ENCODE measurements at places on chromosomes 11 and 22.

DNA sequence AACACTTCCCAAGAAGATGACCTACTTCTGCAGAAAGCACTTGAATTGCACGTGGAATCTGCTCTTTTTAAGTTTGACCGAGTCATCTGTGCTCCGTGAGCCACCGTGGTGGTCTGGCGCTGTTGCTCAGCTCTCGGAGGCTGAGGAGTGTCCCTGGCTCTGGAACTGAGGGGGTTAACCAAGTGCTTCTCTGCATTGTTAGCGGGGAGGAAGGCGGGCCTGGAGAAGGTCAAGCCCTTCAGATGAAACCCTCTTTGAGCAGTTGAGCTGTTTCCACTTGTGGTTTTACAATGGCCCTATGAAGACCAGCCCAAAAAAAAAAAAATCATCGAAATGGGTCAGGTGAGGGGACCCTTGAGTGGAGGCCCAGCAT is 286.4 kb downstream of the NTM start:
- DNase-seq = no peak

- DNase-seq = no peak
Observed at GRCh38 chr11:104484804-104485554, 321.0 kb upstream of the PDGFD start.

- no peak for DNase-seq
Observed at GRCh38 chr22:25833676-25834075, 91.7 kb downstream of the MYO18B start.

DNA sequence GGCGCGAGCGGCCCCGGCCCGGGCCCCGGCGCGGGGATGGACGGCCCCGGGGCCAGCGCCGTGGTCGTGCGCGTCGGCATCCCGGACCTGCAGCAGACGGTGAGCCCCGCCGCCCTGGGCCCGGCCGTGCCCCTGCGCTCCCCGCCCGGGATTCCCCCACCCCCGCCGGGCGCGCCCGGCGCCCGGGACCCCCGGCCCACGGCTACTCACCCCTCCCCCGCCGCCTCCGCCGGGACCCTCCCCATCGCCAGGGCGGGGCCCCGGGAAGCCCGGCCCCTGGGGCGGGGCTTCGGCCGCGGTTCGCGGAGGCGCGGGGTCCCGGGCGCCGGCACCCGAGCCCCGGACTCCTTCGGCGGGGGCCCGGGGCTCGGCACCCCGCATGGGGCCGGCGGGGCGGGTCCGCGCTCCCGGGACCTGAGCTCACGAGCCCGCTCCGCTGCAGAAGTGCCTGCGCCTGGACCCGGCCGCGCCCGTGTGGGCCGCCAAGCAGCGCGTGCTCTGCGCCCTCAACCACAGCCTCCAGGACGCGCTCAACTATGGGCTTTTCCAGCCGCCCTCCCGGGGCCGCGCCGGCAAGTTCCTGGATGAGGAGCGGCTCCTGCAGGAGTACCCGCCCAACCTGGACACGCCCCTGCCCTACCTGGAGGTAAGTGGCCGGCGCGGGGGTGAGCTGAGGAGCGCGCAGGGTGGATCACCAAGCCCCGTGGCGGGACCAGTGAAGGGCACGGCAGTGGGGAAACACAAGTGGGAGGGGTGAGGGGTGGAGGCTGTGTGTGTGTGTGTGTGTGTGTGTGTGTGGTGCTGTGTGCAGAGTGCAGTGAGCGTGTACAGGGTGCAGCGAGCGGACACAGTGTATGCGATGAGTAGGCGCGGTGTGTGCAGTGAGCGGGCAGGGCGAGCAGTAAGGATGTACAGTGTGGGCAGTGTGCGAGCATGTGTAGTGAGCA is 2.3 kb downstream of the SHANK3 start:
- DNase-seq = peak; percentile 23

DNA sequence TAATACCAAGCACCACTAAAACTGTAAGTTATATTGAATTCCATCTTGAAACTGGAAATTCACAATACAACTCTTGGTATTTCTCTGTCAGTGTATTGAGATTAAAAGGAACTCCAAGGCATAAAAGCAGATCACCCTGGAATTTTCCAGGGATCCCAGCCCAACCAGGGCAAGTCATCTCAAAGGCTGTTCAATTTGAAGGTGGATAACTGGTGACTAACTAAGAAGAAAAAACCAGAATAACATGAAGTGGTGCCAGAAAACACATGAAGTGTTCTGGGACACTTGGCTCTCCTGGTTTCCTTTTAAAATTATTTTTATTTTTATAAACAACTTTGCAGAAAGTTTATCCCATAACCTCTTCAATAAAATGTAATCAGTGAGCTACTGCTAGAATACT is 7.8 kb upstream of the BMAL1 start:
- no peak for DNase-seq

DNA sequence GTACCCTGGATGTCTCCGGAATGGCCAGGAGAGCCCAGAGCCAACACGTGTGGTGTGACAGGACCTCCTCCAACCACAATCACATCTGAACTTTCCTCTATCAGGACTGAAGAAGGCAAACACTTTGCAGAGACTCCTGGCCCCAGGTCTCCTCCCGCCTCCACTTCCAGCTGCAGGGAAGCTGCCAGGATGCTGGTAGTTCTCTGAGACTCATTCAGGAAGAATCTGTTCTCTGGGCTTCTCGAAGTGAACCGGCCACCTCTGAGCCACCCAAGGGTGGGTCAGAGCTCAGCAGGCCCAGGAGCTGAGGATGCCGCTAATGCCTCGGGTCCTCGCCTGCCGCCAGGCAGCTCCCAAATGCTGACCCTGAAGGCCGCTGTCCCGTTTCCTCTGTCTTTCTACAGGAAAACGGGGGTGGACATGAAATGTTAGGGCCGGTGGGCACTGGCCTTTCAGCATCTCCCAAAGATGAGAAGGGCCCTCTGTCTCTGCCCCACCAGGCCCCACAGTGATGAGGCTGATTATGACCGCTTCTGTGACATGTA is 789.9 kb downstream of the BRD1 start:
- no peak for DNase-seq

DNA sequence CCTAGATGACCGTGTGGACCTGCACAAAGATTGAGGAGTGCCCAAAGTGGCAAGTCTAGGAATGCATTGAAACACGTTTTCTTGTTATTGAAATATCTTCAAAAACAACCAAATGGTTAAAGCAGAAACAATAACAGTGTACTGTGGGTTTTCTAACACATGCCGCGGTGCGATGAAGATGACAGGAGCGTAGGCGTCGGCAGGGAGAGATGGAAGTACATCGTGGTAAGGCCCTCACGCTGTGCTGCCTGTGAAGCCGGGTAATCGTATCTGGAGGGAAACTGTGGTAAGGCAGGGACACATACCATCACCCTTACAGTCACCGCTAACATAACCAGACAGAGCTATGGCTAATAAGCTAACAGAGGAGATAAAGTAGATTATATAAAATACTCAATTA is 261.4 kb downstream of the TBC1D22A start:
- no peak for DNase-seq

GRCh38 chr22:38754751-38755154 is 1.0 kb downstream of the SUN2 start:
- DNase-seq = no peak

DNA sequence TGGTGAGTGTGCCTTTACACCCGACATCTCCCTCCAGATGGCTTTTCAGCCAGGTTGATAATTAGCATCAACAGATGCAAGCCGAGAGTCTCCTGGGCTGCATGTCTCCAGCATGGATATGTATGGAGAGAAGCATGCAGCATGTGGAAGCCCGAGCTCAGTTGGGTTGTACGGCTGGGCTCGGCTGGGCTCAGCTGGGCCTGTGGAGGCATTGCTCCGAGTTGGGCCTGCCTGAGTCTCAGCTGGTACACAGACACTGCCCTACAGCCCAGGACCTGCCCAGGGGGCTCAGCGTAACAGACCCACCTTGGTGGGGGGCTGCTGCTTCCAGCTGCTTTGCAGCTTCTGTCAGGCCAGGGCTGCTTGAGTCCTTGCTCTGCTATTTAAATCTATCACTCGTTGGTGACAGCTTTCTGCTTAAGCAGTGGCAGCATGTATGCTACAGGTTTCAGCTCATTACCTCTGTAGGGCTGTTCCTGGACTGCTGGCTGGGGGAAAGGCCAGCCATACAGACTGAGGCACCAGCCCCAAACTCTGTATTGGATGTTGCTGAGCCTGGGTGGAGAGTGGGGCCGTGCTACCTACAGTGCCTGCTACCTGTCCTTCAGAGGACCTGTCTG is 115.5 kb downstream of the TEAD1 start:
- no peak for DNase-seq

- no peak for DNase-seq
Observed at GRCh38 chr11:86559311-86559945, 113.0 kb downstream of the ME3 start.

- no peak for DNase-seq
Observed at GRCh38 chr11:8656291-8656690, 26.2 kb downstream of the TRIM66 start.

- no peak for DNase-seq
Observed at GRCh38 chr22:39575552-39575825, 4.9 kb downstream of the CACNA1I start.

GRCh38 chr22:31345331-31346254 is 553 bp downstream of the PATZ1 start:
- peak; percentile 93 for DNase-seq

DNA sequence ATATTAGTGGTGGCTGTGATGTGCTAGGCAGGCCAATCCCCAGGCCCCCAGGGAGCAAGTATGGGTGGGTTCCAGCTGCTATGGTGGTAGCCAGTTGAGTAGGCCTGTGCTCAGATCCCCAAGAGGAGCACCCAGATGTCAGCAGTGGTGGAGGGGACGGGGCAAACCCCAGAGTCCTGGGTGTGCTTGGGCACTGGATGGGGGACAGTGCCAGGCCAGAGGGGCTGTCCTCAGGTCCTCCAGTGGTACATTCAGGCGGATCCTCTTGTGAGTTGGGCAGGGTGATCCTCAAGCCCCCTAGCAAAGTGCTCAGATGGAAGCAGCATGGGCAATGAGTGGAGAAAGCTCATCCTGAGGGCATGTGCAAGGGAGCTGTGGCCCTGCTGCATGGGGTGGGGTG is 26.0 kb downstream of the CFAP300 start:
- no peak for DNase-seq

GRCh38 chr11:1701091-1701807 is 4.3 kb downstream of the KRTAP5-6 start:
- peak; percentile 19 for DNase-seq

DNA sequence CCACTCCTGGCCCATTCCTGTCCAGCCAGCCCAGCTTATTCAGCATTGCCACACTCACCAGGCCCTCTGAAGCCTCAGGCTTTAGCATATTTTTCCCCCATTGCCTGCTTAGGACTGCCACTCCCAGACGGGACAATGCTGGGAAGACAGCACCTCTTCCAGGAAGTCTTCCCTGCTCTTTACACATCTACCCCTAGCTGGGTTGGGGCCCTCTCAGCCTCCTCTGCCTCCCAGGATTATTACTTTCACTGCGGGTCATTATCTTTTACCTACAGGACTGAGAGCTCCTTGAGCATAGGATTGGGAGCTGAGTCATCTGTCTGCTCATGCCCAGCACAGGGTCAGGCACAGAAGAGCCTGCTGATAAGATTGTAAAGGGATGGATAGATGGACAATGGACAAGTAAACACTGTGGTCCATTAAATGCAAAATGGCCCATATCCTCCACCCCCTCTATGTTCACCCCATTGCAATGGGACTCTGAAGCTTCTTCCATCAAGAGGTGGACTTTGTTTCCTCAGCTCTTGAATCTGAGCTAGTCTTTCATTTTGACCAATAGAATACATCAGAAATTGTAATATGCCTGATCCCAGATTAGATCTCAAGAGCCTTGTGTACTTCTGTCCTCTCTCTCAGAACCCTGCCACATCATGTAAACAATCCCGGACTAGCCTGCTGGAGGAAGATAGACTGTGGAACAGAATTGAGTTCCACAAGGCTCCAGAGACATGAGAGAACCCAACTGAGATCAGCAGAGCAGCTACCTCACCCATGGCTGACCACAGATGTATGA is 32.0 kb upstream of the LRRC32 start:
- no peak for DNase-seq

GRCh38 chr11:57087991-57088390 is 93.8 kb upstream of the LRRC55 start:
- no peak for DNase-seq

- DNase-seq = no peak
Observed at GRCh38 chr11:72760539-72761405, 8.6 kb upstream of the ARAP1 start.

GRCh38 chr11:47379317-47379716 is 970 bp upstream of the SPI1 start:
- DNase-seq = no peak

GRCh38 chr11:45133878-45134277 is 12.6 kb upstream of the PRDM11 start:
- no peak for DNase-seq

DNA sequence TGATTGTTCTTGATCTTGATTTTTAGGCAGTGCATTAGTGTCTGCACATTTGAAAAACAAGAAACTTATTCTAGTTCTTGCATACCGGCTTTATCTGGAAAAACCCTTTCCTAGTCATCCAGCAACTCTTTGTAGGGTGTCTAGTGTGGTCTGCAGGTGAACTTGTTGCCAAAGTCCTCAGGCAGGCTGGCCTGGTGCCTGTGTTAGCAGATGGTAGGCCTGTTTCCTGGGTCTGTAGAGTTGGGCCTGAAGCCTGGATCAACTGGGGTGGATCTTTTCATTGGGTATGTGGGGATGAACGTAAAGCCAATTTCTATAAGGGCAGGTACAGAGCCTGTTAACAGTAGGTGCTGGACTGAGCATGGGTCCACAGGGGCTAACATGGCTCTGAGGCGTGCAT is 5.6 kb upstream of the GLYATL1 start:
- no peak for DNase-seq

GRCh38 chr22:40009292-40009774 is 14.6 kb downstream of the FAM83F start:
- DNase-seq = no peak

GRCh38 chr22:33242078-33242477 is 183.9 kb upstream of the SYN3 start:
- no peak for DNase-seq

GRCh38 chr11:83723999-83724398 is 437.8 kb upstream of the CCDC90B start:
- peak; percentile 30 for DNase-seq

- no peak for DNase-seq
Observed at GRCh38 chr11:113985906-113986305, 11.0 kb downstream of the HTR3A start.

DNA sequence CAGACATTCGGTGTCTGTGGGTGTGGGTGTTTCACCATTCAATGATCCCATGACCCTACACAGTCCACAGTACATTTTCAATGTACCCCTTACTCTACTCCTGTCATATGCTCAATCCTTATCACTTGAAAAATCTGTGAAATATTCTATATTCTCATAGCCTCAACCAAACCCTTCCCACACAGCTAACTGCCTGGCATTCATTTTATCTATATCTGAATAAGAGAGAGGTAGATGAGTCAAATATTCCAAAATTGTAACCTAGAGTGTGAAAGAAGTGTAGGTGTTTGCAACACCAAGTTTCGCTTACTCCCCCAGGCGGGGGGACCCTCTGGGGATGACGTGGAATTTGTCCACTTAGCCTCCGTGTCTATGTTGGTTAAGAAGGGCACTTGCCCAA is 354.8 kb downstream of the ETS1 start:
- DNase-seq = peak; percentile 76
